ENCODE measurements at places on chromosomes 2 and 18.

DNA sequence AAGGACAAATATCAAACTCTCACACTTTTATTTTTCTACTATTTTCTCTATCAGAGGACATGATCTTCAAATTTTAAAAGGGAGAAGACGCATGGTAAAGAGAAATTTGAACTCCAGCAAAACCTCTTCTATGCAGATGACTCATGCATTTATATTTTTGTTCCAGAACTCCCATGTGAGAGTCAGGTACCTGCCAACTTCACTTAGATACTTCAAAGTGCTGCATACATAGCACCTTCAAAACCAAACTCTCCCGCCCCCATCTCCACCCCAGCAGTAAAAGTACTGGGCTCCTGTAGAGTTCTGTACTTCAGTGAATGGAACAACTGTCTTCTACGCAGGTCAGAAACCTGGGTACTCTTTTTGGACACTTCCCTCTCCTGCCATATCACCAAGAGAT is 398.3 kb downstream of the TGIF1 start:
- DNase-seq, result no peak

GRCh38 chr2:101420623-101421022 is 33.3 kb upstream of the CREG2 start:
- no peak for DNase-seq

DNA sequence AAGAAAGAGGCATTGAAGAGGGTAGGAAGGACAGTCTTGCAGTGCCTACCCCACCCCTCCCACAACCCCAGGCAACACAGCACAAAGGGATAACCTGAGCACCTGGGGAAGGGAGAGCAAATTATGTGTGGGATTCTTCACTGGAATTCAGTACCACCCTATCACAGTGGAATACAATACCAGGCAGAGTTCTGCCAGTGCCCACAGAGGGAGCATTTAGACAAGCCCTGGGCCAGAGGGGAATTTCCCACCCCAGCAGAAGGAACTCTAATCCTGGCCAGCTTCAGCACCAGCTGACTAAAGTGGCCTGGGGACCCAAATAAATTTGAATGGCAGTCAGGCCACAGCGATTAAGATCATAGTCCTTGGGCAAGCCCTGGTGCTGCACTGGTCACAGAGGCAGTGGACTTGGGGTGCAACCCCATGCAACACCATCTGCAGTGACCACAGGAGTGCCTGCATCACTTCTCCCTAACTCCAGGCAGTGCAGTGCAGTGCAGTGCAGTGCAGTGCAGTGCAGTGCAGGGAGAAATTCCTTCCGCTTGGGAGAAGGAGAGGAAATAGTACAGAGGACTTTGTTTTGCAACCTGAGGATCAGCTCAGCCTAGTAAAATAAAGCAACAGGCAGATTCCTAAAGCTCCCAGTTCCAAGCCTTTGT is 147.8 kb upstream of the SRD5A2 start:
- DNase-seq, result no peak

DNA sequence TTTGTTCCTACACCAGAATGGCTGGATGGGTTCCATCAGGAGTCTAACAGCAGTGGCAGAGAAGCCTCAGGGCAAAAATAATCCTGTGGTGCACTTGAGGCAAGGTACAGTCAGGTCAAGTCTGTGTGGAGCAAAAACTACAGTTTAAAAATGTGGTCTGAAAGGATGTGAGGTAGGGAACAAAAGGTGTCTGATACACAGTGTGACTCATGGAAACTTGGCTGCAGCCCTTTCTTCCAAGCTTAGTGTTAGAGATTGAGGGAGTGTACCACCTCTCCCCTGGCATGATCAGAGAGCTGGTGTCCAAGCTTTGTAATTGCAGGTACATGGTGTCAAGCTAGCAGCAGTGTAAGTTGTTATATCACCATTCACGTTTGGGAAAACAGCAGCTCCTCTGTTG is 8.9 kb downstream of the ANKAR start:
- no peak for DNase-seq

- DNase-seq, result no peak
Observed at GRCh38 chr2:235413064-235413463, 80.8 kb upstream of the AGAP1 start.

DNA sequence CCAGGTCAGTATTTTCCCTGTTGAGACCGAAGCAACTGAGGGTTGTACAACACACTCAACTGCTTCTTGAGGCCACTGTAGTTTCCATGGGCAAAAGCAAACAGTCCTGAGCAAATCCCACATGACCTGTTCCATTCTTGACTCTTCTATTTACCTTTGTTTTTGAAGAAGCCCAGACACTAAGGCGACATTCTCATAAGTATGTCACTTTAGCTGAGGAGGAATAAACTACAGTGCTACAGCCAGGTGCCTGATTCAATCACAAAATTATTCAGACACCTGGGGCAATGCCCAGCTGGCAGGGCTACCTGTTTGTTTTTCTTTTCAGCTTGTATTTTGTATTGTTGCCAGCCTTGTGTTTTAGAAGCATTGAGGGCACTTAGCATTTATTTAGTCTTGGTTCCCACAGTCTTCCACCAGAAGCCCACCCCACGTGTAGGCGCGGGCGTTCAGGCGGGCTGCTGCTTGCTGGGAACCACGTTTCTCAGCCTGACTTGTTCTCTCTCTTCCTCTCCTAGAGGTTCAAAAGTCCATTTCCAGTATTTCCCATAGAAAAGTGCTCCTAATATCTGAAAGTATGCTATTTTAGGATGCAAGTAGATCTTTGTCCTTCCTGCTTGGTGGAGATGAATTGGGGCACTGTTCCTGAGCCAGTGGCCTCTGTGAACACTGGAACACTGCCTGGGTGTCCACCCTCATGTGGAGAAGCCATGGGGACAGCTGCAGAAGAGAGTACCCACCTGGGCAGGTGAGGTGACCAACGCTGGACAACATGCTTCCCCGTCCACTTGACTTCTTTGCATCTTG is 99.0 kb upstream of the COPS8 start:
- no peak for DNase-seq

GRCh38 chr2:186526281-186526680 is 40.2 kb downstream of the ZC3H15 start:
- DNase-seq, result no peak

GRCh38 chr2:229181641-229182040 is 89.4 kb downstream of the PID1 start:
- DNase-seq, result no peak

GRCh38 chr2:61272421-61273070 is 110.6 kb downstream of the C2orf74 start:
- no peak for DNase-seq

GRCh38 chr2:175402571-175402970 is 221.1 kb upstream of the ATP5MC3 start:
- DNase-seq, result no peak

DNA sequence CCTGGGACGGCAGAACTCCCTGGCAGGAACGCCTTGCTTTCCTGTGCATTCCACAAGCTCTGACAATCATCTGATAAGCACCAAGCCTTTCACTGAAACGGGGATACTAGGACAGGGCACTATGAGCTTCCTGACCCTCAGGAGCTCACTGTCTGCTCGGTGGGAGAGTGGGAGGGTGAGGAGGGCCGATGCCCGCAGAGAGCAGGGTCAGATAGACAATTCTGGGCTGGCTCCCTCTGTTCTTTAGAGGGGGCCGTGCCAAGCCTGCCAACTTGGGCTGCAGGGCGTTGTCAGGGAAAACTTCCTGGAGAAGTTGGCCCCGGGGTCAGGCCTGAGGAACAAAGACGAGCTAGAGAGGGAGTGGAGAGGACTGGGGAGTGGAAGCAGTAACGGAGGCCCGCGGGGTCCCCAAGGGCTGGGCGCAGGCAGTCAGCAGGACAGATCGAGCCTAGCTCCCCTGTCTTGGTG is 82.0 kb downstream of the CTAGE1 start:
- peak; percentile 85 for DNase-seq

DNA sequence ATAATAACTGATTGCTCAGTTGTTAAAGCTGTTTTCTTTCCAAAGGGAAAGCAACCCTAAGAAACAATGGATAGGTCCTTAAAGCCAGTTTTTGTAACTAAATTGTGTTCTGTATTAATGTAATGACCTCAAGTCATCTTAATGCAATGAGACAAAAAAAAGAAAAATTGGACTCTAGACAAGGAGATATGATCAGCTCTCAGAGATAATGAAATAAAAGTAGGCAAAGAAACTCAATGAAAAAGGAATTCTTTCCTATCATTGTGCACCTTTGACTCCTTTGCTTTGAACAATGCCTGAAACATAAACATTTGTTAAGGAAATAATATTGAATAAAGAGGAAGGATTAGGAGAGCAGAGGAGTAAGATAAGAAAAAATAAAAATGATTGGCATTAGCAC is 86.1 kb downstream of the RIT2 start:
- DNase-seq, result no peak

All from colonic mucosa (tissue), 4 donors.